ENCODE measurements at places on chromosomes 6 and 20. TPM values are rescaled to one million over a fixed set of nuclear protein-coding genes. Genes with fewer than 3 reads are reported as not detected.

ADGRF4 gene
- total RNA-seq = not detected

DNA sequence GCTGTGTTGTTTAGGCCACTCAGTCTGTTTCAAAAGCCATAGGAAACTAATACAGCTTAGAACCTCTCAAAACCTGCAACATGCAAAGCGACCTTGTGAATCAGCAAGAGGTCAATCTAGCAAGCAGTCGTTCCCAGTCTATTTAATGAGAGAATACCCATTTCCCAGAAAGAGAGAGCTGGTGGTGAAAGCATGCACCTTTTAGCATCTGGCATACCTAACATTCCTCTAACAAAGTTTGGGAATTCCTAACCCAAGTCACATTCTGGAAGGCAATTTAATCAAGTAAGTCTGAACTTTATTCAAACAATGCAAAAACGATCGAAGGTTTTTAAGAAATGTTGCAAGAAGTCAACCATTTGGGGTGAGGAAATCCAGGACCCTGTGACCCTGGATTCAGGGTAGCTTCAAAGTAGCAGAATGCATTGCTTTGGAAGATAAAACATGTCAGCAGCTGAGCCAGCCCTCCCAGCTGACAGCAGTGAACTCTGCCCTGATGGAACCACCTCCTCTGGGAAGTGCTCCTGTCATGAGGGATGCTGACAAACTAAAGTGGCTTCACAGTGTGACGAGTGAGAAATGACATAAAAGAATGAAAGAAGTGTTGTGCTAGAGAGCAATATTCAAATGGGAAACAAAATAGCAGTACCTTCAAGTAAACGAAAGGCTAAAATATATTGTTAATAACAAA is 104.8 kb downstream of the GMDS start:
- H3K27ac ChIP-seq = no peak overlapping the region
- H3K4me1 ChIP-seq = no peaks in the 10 kb centered on the region
- no peaks in the 10 kb centered on the region for H3K27me3 ChIP-seq
- no peak overlapping the region for H3K4me3 ChIP-seq
- no peak for DNase-seq
- no peaks in the 10 kb centered on the region for H3K36me3 ChIP-seq

DNA sequence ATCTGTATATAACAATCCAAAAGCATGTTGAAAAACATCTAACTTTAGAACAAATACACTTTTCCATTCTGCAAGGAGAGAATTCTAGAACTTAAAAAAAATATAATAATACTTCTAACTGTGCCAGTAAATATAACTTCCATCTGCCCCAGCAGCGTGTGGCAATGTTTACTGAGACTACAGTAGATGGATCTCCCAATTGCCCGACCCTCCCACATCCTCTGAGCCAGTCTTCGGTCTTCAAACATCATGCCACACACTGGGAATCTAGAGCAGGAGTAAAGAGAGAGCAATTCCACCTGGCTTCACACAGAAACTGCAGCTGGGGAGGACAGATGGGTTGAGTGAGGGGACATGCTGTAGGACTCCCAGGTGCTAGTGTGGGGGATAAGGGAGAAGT is 121.3 kb upstream of the NHSL1 start:
- no peaks in the 10 kb centered on the region for H3K36me3 ChIP-seq
- no peaks in the 10 kb centered on the region for H3K27me3 ChIP-seq
- no peak for DNase-seq
- no peak overlapping the region for H3K4me3 ChIP-seq

DNA sequence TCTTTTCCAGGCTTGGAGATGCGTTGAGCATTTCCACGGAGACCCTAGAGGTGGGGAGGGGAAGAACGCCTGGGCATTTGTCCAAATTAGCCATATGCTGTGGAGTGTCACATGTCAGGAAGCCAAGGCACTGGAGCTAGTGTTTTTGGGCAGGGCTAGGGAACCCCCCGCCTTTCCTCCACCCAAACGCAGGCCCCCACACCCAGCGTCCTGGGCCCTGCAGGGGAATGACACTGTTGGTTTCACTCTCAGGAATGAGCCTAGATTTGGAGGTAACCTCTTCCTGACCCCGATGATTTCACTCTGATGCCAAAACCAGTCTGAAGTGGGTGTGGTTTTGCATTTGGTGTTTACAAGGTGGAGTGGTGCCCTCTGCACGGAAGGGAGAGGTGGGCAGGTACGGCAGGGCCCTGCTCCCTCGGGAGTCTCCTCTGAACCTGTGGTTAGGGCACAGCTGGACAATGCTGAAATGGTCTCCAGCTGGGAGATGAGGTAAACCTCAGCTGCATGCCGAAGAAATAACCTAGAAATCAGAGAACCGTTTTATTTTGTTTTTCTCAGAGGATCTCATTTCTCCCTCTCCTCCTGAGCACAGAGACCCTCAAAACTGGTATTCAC is 29.5 kb downstream of the MTHFD1L start:
- H3K36me3 ChIP-seq = no peaks in the 10 kb centered on the region
- H3K27ac ChIP-seq = no peak overlapping the region
- peak; percentile 24 for DNase-seq
- H3K4me3 ChIP-seq = no peak overlapping the region

DNA sequence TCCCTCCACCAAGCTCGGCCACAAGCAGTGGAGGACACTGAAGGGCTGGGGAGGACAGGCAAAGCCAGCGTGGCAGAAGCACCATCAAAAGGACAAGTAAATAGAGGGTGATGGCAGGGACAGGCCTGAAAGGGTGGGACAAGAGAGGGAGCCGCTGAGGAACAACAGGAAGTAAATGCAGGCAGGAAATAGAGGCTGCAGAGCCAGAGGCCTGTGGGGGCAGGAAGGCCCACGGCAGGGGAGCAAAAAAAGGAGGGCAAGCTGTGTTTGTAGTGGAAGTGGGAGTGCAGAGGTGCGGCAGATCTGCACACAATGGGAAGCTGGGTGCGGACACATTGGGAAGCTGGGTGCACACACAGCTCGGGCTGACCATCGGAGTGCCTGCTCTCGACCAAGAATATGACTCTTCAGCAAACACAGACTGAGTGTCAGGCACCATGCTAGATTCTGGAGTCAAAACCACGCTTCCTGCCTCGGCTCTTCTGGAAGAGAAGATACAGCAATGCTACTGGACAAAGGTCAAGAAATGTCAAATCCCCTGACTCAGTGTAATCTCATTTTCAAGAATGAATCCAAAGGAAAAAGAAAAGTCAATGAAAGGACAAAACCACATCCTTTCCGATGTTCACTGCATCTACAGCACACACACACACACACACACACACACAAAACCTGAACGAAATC is 40.4 kb upstream of the RAB22A start:
- no peaks in the 10 kb centered on the region for H3K4me1 ChIP-seq
- H3K4me3 ChIP-seq = no peak overlapping the region
- DNase-seq = no peak

GRCh38 chr6:108175176-108175591 is 9.4 kb downstream of the NR2E1 start:
- peaks cover 98% of the 10 kb centered on the region for H3K27me3 ChIP-seq
- no peak overlapping the region for H3K4me3 ChIP-seq
- H3K4me1 ChIP-seq = peaks cover 12% of the 10 kb centered on the region
- H3K36me3 ChIP-seq = no peaks in the 10 kb centered on the region
- DNase-seq = no peak

DNA sequence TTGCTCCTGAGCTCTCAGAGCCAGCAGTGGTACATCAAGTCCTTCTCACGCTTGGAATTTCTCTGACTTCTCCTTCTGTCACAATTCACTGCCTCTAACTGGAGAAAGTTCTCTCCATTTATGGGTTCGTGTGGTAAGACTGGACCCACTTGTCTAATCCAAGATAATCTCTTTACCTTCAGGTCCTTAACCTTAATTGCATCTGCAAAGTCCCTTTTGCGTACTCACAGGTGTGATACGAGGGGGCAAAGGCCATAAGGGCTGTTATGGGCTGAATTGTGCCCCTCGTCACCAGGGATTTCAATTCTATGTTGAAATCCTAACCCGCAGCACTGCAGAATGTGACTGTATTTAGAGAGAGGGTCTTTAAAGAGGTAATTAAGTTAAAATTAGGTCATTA is 27.5 kb upstream of the TBC1D22B start:
- H3K4me3 ChIP-seq = no peak overlapping the region
- DNase-seq = no peak
- H3K27me3 ChIP-seq = no peaks in the 10 kb centered on the region
- no peak overlapping the region for H3K27ac ChIP-seq

PTK7 gene
- total RNA-seq = 3.6 TPM

- no peaks in the 10 kb centered on the region for H3K27me3 ChIP-seq
- H3K27ac ChIP-seq = peak overlapping the region; percentile 95
- peaks cover 27% of the 10 kb centered on the region for H3K4me1 ChIP-seq
- peak overlapping the region; percentile 91 for H3K4me3 ChIP-seq
- no peaks in the 10 kb centered on the region for H3K36me3 ChIP-seq
- no peak for DNase-seq
Measured at GRCh38 chr20:50930139-50930975, 880 bp downstream of the ADNP start.

- no peak overlapping the region for H3K27ac ChIP-seq
- H3K27me3 ChIP-seq = no peaks in the 10 kb centered on the region
- H3K36me3 ChIP-seq = no peaks in the 10 kb centered on the region
- no peak overlapping the region for H3K4me3 ChIP-seq
- peak; percentile 56 for DNase-seq
- H3K4me1 ChIP-seq = no peaks in the 10 kb centered on the region
Measured at GRCh38 chr6:37029249-37029971, 24.0 kb downstream of the FGD2 start.

VWA7 gene
- 0.30 TPM for total RNA-seq

SRMS gene
- not detected for total RNA-seq

FRS3 gene
- total RNA-seq = 11.4 TPM

PNLDC1 gene
- not detected for total RNA-seq

BMP7 gene
- total RNA-seq = 11.7 TPM

- no peaks in the 10 kb centered on the region for H3K4me1 ChIP-seq
- no peak for DNase-seq
- H3K36me3 ChIP-seq = no peaks in the 10 kb centered on the region
- no peak overlapping the region for H3K27ac ChIP-seq
- H3K27me3 ChIP-seq = no peaks in the 10 kb centered on the region
- H3K4me3 ChIP-seq = no peak overlapping the region
Measured at GRCh38 chr6:43934803-43935602, 165.0 kb downstream of the VEGFA start.

TBXT gene
- not detected for total RNA-seq

RAET1E gene
- not detected for total RNA-seq

GPSM3 gene
- total RNA-seq = 5.9 TPM

GRCh38 chr6:119163006-119163405 is 84.5 kb upstream of the FAM184A start:
- no peaks in the 10 kb centered on the region for H3K36me3 ChIP-seq
- peaks cover 19% of the 10 kb centered on the region for H3K4me1 ChIP-seq
- no peak overlapping the region for H3K4me3 ChIP-seq
